Skin of body (tissue), 3 donors: ENCODE measurements at places on chromosomes 5 and 9. TPM values are rescaled to one million over a fixed set of nuclear protein-coding genes. Genes with fewer than 3 reads are reported as not detected.

Gene GABRB2
- 0.49 TPM for total RNA-seq

DNA sequence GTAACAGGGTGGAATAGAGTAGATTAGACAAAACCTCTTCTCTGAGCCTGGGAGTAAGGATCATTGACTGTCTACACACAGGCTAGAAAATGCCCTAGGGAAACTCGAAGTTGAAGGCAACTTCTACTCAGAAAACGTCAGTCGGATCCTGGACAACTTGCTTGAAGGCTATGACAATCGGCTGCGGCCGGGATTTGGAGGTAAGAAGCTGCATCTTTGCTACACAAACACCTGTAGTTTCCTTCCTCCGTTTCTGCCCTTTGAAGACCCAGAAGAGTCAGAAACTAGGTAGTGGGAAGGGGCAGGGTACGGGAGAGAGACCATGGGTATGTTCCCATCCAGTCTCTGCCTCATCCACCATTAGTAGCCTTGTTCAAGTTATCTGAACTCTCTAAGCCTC, 628 bp downstream of the GABRA6 start:
- DNase-seq: no peak

Gene KCNN2
- total RNA-seq: 3.5 TPM

- peak; percentile 7 for DNase-seq
These were observed 3.9 kb downstream of the ACSL6 start for GRCh38 chr5:132007399-132008162.

DNA sequence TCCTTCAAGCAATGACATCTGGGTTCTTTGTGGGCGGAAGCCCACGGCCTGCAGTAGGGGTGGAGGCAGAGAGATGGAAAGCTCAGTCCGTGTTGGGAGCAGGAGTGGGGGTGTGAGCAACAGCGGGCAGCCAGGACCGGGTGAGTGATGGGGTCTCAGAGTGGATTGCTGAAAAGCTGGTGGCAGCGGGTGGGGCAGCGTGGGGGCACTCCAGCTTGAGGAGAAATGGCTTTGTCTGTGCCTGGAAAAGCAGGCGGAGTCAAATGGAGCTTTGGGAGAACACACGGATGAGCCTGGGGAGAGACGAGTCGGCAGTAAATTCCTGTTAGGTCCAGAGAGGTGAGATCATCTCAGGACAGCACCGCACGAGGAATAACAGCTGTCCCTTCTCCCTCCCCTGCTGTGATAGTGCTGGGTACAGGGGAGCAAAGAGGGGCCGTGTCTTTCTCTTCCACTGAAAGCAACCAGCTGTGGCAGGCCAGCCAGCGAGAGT, 42.1 kb downstream of the CACNA1B start:
- DNase-seq: no peak

- no peak for DNase-seq
These were observed 151.1 kb downstream of the TRPM6 start for GRCh38 chr9:74736646-74737045.

DNA sequence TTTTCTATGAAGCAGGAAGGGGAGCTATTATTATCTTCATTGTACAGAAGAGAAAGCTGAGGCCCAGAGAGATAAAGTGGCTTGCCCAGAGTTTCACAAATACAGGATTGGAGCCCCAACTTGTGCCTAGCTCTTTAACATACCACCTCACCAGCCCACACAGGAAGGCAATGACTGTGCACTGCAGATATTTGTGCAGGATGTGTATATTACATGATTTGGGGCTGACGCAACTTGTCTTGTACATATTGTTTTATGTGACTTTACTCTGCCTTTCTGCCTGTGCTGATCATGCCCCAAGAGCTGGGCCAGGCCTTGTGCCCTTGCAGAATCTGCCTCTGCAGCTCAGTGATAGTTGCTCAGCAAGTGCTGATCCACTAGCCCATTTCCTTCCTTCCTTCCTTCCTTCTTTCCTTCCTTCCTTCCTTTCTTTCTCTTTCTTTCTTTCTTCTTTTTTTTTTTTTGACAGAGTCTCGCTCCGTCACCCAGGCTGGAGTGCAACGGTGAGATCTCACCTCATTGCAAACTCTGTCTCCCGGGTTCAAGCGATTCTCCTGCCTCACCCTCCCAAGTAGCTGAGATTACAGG, 106.6 kb upstream of the TBCA start:
- no peak for DNase-seq

DNA sequence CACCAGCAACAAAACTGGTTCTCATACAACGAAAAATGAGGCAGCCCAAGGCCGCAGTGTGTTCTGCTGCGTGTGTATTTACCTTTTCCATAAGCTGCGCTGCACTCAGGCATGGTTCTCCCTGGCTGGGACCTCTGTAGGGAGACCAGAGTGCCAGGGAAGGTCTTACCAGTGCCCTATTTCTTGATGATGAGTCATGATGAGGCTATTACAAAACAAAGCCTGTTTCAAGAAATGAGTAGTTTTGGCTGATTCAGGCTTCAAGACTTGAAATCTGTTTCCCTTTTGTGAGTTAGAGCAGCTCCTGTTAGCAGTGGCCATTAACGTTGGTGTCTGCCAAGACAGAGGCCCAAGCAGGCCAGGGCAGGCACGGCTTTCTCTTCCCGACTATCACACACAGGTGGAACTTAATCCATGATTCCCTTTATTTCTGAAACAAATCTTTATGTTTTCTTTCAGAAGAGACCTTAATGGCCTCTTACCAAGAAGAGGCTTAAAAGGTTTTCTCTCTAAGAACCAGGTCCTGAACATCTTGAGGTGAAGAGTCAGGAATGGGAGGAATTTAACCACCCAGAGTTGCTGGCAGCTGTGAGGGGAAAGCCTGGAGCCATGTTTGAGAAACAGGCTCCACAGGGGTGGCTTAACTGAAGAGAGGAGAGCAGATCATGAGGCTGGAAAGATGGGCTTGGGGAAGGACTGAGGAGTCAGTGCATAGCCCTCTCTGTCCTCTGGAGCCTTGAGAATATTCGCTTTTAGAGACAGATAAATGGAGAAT, 41.4 kb upstream of the TIFAB start:
- no peak for DNase-seq

DNA sequence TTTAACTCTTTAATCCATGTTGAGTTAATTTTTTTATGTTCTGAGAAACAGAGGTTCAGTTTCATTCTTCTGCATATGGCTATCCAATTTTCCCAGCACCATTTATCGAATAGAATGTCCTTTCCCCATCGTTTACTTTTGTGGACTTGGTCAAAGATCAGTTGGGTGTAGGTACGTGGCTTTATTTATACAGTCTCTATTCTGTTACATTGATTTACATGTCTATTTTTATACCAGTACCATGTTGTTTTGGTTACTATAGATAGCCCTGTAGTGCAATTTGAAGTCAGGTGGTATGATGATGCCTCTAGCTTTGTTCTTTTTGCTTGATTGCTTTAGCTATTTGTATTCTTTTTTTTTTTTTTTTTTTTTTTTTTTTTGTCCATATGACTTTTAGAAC, 462.0 kb downstream of the HTR1A start:
- DNase-seq: no peak

GRCh38 chr9:71364186-71364955, 242.9 kb upstream of the TRPM3 start:
- DNase-seq: no peak

Gene ARSI
- 2.6 TPM for total RNA-seq

GRCh38 chr5:167684251-167684650, 607.2 kb upstream of the WWC1 start:
- DNase-seq: no peak

Gene SPINK7
- 0.59 TPM for total RNA-seq

DNA sequence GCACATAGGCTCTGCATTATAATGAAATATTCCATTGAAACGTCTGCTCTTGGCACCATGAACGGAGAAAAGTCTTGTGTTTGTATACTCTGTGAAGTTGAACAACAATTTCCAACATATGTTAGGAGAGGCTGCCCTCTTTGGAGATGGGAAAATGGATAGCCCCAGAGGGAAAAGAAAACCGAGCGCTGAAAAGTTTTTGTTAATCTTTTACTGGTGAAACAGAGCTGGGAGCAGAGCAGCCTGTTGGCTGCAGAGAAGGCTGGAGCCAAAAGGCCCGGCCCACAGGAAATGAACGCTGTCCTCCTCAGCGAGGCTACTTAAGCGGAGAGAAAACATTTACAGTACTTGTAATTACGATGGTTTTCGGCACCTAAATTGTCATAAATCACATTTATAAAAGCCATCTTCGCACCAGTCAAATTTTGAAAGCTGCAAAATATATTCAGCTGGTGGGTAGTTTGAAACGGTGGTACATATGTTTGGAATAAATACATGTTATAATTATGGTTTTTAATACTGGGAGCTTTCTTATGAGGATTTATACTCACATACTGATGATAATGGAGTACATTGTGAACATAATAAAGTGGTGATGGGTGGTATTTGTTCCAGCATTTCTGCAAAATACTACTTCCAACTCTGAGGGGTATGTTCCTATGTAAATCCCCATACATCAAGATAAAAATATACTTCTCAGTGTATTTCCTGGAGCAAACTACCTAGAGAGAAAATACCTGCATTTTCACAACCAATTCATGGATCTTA, 129.6 kb upstream of the CNTLN start:
- peak; percentile 96 for DNase-seq

Gene TMEM215
- total RNA-seq: 0.39 TPM

- no peak for DNase-seq
These were observed 4.5 kb upstream of the PLPP6 start for GRCh38 chr9:4657426-4658159.

GRCh38 chr9:38344566-38345324, 47.8 kb upstream of the ALDH1B1 start:
- no peak for DNase-seq

- DNase-seq: no peak
These were observed 26.2 kb downstream of the ZNF462 start for GRCh38 chr9:106889061-106889590.

Gene SV2C
- total RNA-seq: 0.10 TPM

DNA sequence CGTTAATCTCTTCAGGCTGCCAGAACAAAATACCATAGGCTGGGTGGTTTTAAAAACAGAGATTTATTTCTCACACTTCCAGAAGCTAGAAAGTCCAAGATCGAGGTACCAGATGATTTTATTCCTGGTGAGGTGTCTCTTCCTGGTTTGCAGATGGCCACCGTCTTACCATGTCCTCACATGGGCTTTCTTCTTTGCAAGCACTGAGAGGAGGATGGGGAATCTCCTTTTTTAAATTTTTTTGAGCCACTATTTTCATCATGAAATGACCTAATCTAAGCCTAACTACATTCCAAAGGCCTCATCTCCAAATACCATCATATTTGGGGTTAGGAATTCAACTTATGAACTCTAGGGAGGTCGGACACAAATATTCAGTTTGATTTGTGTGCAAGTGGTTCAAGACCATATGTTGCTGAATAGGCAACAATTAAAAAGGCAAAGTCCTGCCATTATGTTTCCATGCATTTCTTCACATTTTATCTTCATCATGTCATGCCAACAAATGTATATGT, 371.2 kb downstream of the CDH18 start:
- no peak for DNase-seq

- no peak for DNase-seq
These were observed 124.0 kb upstream of the PJA2 start for GRCh38 chr5:109533751-109534272.

Gene CER1
- total RNA-seq: 0.30 TPM

DNA sequence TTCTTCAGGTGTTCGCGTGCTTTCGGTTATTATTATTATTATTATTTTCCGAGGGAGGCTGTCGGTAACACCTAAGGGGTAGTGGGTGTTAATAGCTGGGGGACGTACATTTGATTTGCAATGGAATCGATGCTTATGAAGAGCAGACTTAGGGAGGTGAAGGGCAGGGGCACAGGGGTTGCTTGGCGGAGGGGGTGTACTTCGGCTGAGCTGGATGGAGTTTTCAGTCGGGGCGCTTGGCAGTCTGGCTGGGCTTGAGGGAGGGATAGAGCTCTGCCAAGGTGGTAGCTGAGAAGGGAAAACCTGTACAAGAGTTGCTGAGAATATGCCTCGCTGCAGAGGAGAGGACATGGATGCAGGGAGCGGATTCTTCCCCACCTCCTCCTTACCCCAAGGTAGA, 617 bp upstream of the PTPRD start:
- DNase-seq: no peak

DNA sequence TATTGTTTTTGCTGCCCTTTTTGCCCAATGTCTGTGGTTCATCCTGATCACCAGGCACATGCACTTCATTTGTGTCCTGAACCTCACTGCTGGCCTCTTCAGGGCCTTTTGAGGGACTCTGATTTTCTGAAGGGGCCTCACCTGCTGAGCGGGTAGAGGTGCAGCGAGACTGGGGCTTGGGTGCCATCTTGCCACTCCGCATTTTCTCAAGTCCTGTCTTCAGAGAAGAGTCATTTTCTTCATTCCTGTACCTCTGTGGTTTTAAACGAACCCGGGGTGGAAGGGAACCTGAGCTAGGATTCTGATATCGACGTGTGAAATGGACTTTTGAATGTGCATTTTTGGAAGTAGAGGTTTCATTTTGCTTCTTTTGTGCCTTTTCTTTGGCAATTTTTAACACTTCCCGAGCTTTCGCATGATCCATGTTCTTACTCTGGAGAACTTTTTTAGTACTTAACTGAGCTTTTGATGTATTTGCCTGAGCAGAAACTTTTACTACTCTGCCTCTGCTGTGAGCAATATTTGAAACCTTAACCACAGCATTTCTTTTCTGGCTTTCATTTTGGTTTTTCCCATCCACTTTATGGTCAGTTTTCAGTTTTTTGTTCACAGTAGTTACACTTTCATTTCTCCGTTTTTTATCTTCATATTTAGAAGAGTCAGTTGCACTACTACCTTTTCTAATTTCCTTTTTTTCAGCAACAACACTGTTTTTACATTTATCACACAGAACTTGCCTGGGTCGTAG, 26.1 kb downstream of the PWWP2A start:
- DNase-seq: no peak

- no peak for DNase-seq
These were observed 32.9 kb downstream of the NTRK2 start for GRCh38 chr9:84702471-84702870.

GRCh38 chr5:1933364-1934055, 50.8 kb upstream of the IRX4 start:
- DNase-seq: no peak

DNA sequence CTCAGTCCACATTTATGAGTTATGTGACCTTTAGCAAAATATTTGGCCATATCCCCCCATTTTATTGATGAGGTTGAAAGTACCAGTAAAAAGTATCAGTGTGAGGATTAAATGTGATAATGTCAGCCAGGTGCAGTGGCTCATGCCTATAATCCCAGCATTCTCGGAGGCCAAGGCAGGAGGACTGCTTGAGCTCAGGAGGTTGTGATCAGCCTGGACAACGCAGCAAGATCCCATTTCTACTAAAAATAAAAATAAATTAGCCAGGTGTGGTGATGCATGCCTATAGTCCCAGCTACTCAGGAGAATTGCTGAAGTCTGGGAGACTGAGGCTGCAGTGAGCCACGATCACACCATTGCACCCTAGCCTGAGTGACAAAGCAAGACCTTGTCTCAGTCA, 71.2 kb downstream of the GRAMD2B start:
- no peak for DNase-seq

GRCh38 chr5:17156463-17156862, 61.0 kb upstream of the BASP1 start:
- DNase-seq: no peak

Gene SREK1IP1
- total RNA-seq: 15.0 TPM
